Anterior cingulate cortex (tissue), 58 donors: ENCODE measurements at places on chromosomes 2 and 18.

DNA sequence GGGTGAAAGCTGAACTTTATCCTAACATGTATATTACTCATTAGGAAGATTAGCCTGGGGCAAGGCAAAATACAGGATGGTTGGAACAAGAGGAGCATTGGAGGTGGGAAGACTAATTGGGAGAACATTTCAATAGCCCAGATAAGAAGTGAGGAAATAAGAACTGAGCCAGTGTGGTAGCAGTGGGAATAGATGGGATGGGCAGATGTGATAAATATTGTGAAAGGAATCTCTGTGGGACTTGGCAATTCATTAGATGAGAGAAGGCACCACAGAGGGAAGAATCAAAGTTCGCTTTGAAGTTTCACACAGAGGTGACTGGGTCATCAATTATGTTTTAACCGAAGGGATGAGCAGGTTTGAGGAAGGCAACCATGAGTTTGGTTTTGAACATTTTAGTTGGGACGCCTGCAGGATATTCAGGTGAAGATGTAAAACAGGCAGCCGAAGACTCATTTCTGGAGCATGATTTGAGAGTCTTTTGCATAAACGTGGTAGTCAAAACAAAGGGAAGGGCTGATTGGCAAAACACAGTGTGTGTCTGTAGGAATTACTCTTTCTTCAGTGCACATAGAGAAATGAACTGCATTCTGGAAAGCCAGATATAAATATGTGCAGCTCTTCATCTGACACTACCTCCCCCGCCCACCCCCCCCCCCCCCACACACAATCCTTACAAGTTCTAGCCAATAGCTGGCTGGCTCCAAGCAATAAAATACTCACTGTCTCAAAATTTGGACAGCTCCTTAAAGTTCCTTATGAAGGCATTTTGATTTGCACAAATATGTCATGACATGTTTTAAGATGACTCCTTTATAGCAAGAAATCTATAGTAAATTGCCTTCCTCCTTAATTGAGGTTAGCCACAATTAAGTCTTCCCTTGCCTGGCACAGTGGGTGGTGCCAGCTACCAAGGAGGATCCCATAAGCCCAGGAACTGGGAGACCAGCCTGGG, 1.9 kb upstream of the SLC1A4 start:
- no peak for DNase-seq

GRCh38 chr18:79776674-79777073, 21.1 kb upstream of the KCNG2 start:
- no peak for DNase-seq

DNA sequence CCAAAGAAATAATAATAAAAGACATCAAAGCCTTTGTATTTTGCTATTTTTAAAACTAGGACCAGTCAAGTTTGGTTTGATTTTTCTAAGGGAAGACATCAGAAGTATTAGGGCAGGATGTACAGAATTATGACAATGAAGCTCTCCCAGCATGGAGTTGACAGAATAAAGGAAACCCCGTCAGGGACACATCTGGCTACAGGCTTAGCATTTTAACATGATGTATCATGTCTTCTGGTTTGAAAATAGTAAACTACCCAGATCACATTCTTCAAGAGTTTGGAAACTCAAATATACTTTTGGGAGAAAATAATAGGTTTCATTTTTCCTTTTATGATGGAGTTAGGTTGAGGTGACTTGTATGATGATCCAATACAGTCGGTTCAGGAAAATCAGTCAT, 552.0 kb upstream of the CDH2 start:
- no peak for DNase-seq

DNA sequence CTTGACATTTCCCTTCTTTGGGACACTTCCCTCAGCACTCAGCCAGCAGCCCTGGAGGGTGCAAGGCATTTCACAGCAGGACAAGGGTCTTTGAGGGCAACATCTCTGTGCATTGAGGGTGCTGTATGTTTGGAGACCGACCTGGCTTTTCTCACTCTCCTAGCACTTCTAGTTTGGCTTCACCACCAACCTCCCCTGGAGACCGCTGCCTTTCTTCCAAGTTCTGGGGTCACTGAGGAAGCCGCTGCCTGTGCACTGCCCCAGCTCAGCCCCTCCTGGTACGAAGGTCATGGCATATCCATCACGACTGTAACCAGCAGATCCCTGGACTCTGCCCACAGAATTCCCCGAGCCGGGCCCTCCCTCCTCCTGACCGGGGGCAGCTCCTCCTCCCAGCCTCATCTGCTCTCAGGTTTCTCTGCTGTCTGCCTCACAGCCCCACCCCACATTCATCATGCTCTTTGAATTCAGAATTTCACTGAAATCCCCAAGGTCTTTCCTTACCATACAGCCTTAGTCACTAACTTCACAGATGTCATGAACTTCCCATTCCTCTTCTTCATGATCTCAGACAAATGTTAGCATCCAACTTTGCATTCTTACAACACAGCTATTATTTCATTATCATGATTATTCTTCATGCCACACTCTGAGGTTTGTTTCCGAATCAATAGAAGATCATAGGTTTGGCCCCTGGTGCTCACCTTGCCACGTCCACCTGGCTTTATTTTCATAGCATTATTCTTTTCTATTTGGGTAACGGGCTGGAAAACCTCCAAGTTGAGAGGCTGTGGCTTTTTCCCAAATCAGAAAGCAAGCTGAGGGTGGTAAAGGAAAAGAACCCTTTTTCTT, 113.0 kb upstream of the COPS8 start:
- no peak for DNase-seq

- DNase-seq: no peak
Observed at GRCh38 chr18:48898521-48898920, 52.2 kb downstream of the SMAD7 start.

DNA sequence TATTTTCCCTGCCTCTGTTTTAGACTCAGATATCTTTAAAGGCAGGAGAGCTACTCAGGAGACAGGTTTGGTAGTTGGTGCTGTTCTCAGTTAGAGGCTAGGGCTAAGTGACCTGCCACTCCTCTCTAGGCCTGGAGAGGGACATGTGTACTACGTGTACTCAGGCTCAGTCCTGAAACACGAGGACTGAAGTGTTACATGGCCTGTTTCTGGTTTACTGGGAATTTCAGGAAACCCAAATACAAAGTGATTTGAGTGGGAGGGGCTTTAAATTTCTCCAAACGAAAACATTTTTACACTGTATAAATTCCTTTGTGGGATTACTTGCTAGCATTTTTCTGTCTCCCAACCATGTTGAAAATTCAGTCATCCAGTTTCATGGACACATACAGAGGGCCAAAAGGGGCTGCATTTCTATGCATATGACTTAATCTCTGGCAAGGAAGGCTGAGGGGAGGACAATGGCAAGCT, 343.3 kb downstream of the CYP26B1 start:
- DNase-seq: no peak

DNA sequence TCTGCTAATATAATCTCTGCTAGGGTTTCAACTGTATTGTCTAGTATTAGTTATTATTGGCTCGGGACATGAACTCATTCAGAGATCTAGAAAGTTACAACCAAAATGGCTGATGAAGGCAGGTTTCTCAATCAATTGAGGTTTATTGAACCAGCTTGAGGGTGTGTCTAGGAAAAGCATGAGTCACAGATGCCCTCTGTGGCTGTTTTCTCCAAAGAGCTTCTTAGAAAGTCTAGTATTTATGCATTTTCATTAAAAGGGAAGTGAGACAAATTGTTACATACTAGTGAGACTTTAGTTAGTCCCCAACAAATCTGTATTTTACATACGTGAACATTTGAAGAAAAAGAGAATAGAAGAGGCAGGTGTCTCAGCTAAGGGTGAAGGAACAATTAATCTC, 23.0 kb upstream of the RTTN start:
- DNase-seq: no peak
